Suppressor macrophage (primary cell): ENCODE measurements at places on chromosomes 6 and 20.

DNA sequence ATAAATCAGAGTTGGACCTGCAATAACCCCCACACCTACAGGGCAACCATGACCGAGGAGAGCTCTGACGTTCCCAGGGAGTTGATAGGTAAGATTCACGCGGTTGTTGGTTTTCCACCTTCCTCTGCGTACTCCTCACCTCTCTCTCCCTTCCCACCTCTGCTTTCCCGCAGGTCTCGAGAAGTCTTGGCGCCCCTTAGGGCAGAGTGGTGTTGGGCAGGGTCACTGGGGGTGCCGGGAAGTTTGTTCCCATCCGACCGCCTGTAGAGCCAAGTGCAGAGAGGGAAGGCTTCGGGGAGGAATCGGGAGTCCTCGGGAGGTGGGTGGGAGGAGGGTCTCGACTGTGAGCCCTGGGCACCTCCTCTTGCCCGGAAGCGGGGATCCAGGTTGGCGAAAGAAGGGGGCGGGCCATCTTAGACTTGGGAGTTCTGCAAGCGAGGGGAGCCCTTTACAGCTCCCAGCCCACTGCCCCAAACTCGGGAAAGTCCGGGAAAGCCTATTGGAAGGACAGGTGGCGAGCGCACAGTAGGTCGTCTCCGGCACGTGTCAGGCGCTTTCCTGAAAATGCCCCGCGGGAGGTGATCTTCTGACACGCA is 672 bp downstream of the CARMIL1 start:
- no peak for DNase-seq

- no peak for DNase-seq
These were observed 45.3 kb downstream of the CDK19 start for GRCh38 chr6:110769923-110770322.

GRCh38 chr6:91575032-91575431 is 988.2 kb upstream of the MAP3K7 start:
- no peak for DNase-seq

DNA sequence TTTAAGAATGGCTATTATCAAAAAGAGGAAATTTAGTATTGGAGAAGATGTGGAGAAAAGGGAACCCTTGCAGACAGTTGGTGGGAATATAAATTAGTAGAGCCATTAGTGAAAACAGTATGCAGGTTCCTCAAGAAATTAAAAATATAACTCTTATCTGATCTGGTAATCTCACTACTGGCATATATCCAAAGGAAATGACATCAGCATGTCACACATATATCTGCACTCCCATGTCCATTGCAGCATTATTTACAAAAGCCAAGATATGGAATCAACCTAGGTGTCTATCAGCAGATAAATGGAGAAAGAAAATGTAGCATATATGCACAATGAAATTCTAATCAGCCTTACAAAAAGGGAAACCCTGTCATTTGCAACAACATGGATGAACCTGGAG is 2.6 kb downstream of the SIRPG start:
- peak; percentile 12 for DNase-seq

- DNase-seq, result peak; percentile 61
These were observed 100.8 kb downstream of the FAM217A start for GRCh38 chr6:3977875-3978711.

GRCh38 chr6:149963462-149964307 is at the start of gene ULBP1:
ULBP1 (plus strand) TSS chr6:149963943; CDS start chr6:149964050, 107 bp downstream.
- DNase-seq, result peak; percentile 90

- peak; percentile 70 for DNase-seq
These were observed 38.5 kb downstream of the DLGAP4 start for GRCh38 chr20:36344517-36345132.

DNA sequence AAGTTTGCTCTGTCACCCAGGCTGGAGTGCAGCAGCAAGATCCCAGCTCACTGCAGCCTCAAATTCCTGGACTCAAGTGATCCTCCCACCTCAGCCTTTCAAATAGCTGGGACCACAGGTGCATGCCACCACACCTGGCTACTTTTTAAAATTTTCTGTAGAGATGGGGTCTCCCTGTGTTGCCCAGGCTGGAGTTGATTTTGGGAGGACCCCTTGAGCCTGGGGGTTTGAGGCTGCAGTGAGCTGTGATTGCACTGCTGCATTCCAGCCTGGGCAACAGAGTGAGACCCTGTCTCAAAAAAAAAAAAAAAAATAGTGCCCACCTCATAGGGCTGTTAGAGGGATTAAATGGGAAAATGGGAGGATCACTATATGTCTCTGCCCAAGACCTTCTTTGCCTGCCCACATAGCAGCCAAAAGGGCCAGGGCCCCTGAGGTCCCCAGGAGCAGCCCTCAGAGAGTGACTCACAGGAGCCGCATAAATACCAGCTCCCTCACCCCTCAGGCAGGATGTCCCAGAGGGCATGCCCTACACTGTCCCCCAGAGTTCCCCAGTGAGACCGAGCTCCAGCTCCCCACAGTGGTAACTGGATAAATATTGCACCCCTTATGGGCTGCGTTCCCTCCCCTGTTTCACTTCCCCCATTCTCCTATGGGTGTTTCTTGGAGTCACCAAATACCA is 11.7 kb upstream of the MDGA1 start:
- DNase-seq, result no peak

DNA sequence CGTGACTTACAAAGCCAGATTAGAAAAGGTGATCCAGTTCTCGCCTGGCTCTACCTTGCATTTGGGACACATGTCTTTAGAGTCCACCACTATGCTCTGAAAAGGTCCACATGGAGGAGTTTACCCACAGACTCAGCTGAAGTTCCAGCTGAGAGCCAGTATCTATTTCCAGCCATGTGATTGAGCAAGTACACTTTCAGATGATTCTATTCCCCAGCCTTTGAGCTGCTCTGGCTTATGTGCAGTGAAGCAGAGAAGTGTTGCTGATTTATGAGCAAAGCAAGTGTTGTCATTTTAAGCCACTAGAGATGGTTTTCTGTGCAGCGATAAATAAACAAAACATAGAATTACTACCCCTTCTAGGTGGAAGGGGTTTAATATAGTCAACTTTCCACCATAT is 520.8 kb upstream of the RNF217 start:
- no peak for DNase-seq

GRCh38 chr20:7226156-7226555 is 458.7 kb downstream of the BMP2 start:
- DNase-seq, result no peak

DNA sequence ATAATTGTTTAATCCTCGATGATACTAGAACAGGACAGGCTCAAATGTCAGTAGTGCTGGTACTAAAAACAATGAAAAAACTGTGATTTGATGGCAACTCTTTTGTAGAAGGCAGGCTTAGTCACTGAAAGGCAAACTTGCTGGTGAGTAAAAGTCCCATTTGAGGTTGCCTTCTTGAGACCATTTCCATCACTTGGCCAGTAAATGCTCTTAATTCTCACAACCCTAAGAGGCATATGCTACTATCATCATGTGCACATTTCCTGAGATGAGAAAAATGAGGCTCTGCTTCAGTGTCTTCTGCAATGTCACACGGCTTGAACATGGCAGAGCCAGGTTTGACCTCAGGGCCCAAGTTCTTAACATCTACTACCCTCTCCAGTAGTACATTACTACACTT is 9.9 kb downstream of the AKIRIN2 start:
- DNase-seq, result no peak

- peak; percentile 66 for DNase-seq
These were observed 577 bp upstream of the SCAND1 start for GRCh38 chr20:35954907-35955251.

DNA sequence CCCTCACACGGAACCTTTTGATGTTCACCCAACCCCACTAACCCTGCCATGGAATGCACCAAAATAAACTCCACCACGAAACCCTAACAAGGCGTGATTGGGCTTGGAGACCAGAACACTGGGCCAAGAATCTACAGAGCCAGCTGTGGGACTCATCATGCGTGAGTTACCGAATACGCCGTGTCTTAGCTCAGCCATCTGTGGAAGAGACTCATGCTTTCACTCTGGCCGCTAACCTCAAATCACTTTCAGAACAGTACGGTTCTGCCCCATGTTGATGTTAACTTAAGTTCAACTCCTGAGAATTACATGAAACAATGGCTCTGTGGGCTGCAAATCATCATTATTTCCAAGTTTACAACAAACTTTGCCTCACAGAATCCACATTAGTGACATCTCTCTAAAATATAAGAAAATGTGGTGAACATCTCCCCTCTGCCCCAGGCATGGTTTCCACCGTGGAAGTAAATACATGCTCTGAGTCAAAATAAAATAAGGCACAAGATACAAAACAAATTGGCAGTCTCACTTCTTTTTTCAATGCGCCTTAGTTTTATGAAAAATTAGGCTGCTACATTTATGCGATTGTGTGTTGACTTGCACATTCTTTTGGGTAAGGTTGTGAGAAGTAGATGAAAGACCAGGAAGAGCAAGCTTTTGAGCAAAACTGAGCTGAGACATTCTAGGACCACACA is 308.9 kb upstream of the EXOC2 start:
- no peak for DNase-seq

GRCh38 chr6:4819706-4820283 is 43.6 kb downstream of the CDYL start:
- no peak for DNase-seq
